ENCODE measurements at places on chromosomes 3 and 15.

- no peak for DNase-seq
Observed at GRCh38 chr3:54264050-54264449, 141.7 kb downstream of the CACNA2D3 start.

DNA sequence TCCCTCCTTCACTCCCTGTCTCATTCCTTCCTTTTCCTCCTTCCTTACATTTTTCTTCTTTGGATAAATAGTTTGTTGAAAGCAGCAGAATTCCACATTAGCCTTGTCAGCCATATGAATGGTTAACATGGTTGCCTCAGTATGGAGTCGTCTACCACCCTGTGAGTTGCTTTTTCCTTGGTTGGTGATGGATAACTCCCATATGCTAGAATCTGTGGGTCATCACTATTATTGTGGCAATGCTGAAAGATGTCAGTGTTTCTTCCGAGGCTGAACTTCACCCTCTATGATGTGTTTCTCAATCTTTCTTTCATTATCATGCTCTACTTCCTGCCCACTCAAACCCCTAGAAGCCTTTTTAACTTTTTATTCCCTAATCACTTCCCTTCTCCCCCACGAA is 481.8 kb upstream of the KCNMB2 start:
- no peak for DNase-seq

- no peak for DNase-seq
Observed at GRCh38 chr3:67381667-67382272, 272.6 kb downstream of the SUCLG2 start.

- no peak for DNase-seq
Observed at GRCh38 chr15:39376371-39376909, 204.4 kb upstream of the THBS1 start.

DNA sequence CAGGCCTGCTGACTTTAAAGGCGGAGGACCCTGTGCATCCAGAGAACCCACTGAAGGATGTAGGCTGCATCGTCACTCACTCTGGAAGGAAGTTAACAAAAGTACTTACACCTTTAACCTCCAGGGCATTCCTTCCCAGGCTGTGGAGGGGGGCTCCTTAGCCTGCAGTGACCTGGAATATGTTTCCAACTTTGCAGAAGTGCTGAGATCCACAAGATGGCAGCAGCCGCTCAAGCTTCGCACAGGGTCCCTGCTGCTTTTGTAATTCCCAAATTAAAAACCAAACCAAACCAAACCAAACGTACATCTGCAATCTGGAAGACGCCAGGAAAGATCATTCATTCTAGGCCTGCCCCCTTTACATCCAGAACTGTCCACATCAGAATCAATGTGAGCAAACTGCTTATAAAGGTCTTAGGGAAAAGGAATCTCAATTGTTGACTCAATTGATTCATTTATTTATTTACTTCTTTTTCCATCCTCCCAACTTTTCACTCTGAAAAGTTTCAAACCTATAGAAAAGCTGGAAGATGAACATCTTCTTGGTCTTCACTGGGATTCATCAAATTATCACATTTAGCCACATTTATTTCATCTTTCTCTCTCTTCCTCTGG is 70.5 kb upstream of the KLHL25 start:
- peak; percentile 4 for DNase-seq

- DNase-seq: peak; percentile 66
Observed at GRCh38 chr15:89462198-89462912, 34.0 kb downstream of the RHCG start.

- DNase-seq: no peak
Observed at GRCh38 chr3:13866041-13866965, 13.6 kb downstream of the WNT7A start.
